HCT116 (cell line): ENCODE measurements at places on chromosomes 4 and X.

- DNase-seq, result no peak
Measured at GRCh38 chr4:180234730-180235129, 2008.5 kb upstream of the TENM3 start.

GRCh38 chr4:22502895-22503814, 12.7 kb downstream of the ADGRA3 start:
- DNase-seq, result no peak

- DNase-seq, result no peak
Measured at GRCh38 chr4:86243750-86244149, 116.1 kb downstream of the MAPK10 start.

GRCh38 chr4:143745874-143746273, 45.4 kb upstream of the FREM3 start:
- DNase-seq, result no peak

GRCh38 chr4:136390824-136391223, 1141.5 kb downstream of the PCDH18 start:
- no peak for DNase-seq

- DNase-seq, result no peak
Measured at GRCh38 chr4:137266511-137266910, 265.8 kb downstream of the PCDH18 start.
